ENCODE measurements at places on chromosomes 6 and 20. TPM values are rescaled to one million over a fixed set of nuclear protein-coding genes. Genes with fewer than 3 reads are reported as not detected.

Gene SNAI1
- total RNA-seq = 12.9 TPM

DNA sequence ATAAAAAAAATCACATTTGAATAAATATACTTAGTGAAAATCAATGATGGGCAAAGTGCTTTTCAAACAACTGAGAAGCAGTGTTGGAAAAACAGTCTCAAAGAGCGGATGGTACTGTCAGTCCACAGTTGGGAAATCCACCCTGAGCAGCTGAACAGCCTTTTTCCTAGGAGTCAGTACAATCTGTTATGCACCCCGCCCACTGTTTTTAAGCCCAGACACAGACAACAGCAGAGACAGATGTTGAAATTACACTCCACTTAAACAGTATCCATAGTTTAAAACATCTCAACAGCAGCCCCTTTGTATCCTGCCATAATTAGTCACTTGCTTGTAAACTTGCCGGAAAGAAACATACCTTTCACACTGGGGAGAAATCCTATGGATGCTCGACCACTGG lies 372 bp downstream of the KIAA0408 start:
- no peaks in the 10 kb centered on the region for H3K36me3 ChIP-seq
- no peaks in the 10 kb centered on the region for H3K27me3 ChIP-seq
- no peak overlapping the region for H3K4me3 ChIP-seq

DNA sequence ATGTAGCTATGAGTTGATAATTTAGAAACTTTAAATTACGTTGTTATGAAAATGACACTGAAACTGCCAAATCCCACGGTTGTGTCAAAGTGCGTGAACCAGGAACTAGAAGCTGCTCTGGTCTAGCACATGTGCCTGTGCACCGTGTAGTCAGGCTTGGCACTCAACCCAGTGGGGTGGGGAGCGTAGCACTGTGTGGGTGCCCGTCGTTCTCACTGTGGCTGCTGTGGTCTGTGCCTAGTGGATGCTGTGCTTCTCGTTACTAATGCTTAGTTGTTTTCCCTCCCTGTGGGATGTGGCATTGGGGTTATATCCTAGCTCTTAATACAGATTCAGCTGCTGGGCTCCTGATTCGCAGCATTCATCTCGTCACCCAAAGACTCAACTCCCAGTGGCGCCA lies 46.2 kb upstream of the ADIG start:
- H3K27ac ChIP-seq = no peak overlapping the region
- no peaks in the 10 kb centered on the region for H3K4me1 ChIP-seq
- no peak for DNase-seq
- no peak overlapping the region for H3K4me3 ChIP-seq

DNA sequence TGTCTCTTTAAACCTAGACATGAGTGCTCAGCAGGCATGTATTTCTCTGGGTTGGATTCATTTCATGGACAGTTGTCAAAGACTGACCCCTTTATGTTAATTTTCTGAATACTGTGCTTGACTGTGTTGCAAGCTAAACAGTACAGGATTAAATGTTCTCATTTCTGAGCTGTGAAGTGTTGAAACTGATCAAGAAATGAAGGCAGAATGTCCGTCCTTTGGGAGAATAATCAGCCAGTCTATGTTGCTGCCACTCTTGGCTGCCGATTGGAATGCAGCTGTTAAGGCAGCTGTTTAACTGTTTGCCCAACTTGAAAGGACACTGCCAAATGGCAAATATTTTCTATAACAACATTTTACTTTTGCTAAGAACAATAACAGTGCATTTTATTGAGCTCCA lies 87.3 kb downstream of the CEP57L1 start:
- peaks cover 72% of the 10 kb centered on the region for H3K27me3 ChIP-seq
- no peak overlapping the region for H3K4me3 ChIP-seq
- no peak overlapping the region for H3K27ac ChIP-seq
- DNase-seq = no peak

GRCh38 chr20:23092384-23092756 lies 6.2 kb upstream of the CD93 start:
- H3K4me1 ChIP-seq = peaks cover 7% of the 10 kb centered on the region
- no peak for DNase-seq
- H3K27me3 ChIP-seq = peaks cover 2% of the 10 kb centered on the region
- no peak overlapping the region for H3K27ac ChIP-seq
